ENCODE measurements at places on chromosomes 3 and 15.
A peak's percentile ranks its signal among the peaks of the same experiment; 100 is the strongest.

DNA sequence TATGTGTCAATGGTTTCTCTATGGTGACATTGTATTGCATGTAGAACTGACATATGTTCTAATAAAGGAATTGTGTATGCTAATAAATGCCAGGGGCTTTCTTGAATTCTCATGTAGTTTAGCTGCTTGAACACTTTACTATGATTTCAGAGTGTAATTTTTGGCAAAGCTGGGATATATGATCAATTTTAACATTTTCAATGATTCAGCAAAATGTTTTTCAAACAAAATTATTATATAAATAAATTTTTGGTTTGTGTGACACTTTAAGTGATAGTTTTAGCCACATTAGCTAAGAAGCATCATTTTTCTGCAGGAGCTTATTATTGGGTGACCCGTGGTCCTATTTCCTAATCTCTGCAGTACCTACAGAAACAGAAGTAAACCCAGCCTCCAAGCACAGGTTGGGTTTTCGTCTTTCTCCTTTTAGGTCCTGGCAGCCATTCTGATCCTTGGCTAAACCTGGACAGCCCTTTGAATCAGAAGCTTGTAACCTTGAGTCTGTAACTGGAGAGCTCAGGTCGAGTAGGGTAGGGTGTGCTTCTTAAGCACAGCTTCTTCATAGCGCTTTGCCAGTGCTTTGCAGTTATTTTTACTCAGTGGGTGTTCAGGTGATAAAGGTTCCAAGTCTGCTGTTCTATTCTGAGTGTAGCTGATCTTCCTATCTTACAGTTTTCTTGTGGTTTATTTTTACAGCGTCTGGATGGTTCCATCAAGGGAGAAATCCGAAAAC lies 74.2 kb downstream of the CHD2 start:
- H3K4me1 ChIP-seq: peaks cover 65% of the 10 kb centered on the region
- DNase-seq: no peak
- no peak overlapping the region for H3K27ac ChIP-seq
- no peak overlapping the region for H3K4me3 ChIP-seq
- H3K27me3 ChIP-seq: no peaks in the 10 kb centered on the region

GRCh38 chr3:103705641-103706040 lies 1270.8 kb downstream of the ZPLD1 start:
- no peak overlapping the region for H3K4me3 ChIP-seq
- no peak for DNase-seq
- H3K27ac ChIP-seq: no peak overlapping the region

DNA sequence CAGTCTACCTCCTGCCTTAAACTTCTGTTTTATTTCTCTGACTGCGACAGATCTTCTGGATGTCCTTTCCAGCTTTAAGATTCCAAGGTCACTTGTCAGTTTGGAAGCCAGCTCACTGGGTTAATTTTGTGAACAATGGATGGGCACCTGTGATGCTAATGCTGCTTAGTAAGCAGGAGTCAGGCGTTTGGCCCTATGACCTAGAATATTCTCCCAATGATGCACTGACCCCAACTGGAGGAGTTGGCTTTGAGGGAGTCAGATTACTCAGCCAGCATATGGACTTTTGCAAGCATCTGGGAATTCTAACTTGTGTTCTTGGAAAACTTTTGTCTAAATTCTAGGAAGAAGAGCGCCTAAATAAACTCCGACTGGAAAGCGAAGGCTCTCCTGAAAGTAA lies 28.1 kb downstream of the HACD3 start:
- no peaks in the 10 kb centered on the region for H3K27me3 ChIP-seq
- no peak overlapping the region for H3K27ac ChIP-seq
- DNase-seq: no peak

DNA sequence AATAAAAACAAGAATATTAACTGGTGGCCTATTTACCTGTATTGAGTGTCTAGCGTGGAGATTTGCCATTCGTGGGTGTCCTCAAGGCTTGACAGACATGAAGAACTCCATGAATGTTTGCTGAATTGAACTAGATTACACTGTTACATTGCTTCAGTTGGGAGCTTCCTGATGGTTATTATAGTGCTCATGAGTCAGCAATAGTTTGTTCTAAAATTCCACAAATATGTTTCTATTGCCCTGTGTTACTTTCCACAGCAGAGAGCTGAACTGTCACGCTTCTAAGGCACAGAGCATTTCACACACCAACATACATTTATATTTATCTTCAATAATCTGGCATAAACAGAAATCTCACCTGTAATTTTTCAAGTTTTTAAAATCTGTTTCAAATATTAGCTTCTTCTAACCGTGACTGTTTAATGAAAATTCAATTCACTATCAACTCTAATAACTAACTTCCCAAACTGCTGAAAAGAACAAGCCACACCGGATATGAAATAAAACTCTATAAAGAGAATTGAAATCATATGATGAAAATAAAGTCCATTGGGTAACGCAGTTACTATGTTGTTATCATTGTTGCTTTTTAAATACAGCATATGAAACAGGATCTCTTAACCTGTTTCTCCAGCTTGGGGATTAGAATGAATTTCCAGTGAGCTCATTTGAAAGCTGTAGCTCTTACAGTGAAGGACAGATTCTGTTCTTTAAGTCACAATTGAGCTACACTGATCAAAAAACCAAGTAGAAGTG lies 61.2 kb upstream of the MCF2L2 start:
- H3K27ac ChIP-seq: no peak overlapping the region
- peak; percentile 39 for DNase-seq
- H3K36me3 ChIP-seq: no peaks in the 10 kb centered on the region
- no peaks in the 10 kb centered on the region for H3K4me1 ChIP-seq

- no peak overlapping the region for H3K4me3 ChIP-seq
- H3K27me3 ChIP-seq: no peaks in the 10 kb centered on the region
- DNase-seq: peak; percentile 68
- H3K27ac ChIP-seq: no peak overlapping the region
- no peaks in the 10 kb centered on the region for H3K36me3 ChIP-seq
Observed at GRCh38 chr15:80233581-80233980, 18.4 kb downstream of the CTXND1 start.

- H3K4me3 ChIP-seq: no peak overlapping the region
- DNase-seq: no peak
- H3K27ac ChIP-seq: no peak overlapping the region
- H3K27me3 ChIP-seq: no peaks in the 10 kb centered on the region
Observed at GRCh38 chr15:66931768-66932633, 133.4 kb upstream of the SMAD3 start.

DNA sequence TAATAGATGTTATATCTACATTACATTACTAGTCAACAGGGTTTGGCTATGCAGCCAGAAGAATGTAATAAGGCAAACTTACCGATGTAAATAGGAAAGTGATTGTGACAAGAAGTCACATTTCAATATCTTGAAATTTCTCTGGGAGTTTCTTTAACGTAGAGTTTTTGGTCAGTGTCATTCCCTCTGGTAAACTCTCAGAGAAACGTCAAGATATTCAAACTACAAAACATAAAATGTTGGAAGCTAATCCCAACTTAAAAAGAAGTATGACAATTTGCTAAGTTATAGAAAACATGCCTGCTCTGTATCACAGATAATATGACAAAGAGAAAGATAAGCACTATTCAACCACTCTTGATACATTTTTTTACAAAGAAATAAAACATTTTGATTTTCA lies 111.2 kb upstream of the PRICKLE2 start:
- H3K4me3 ChIP-seq: no peak overlapping the region
- H3K27me3 ChIP-seq: no peaks in the 10 kb centered on the region
- H3K27ac ChIP-seq: no peak overlapping the region
- H3K36me3 ChIP-seq: no peaks in the 10 kb centered on the region
- no peak for DNase-seq

DNA sequence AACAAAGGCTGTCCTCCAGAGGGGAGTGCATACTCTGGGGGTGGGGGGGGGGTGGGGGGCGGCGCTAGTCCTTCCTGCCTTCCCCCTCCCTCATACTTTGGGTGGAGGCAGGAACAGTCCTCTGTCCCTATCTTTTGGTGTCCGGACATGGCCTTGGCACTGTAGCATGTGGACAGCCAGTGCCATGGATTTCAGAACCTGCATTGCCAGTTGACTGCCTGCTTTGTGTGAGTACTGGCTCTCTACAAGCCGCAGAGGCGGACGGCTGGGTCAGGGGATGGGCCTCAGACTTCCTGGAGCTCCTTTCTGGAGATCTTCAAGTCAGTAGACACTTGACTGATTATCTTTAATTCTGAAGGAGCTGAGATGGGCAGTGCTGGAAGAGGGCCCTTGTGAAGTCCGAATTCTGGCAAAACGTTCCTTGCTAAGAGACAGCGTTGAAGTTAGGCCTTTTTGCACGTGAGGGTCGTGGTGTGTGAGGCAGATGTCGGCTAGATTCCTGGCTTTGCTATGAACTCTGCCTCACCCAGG lies 2.5 kb downstream of the CLDN11 start:
- DNase-seq: no peak
- no peaks in the 10 kb centered on the region for H3K27me3 ChIP-seq
- no peaks in the 10 kb centered on the region for H3K36me3 ChIP-seq
- H3K4me1 ChIP-seq: peaks cover 24% of the 10 kb centered on the region
- peak overlapping the region; percentile 43 for H3K27ac ChIP-seq

DNA sequence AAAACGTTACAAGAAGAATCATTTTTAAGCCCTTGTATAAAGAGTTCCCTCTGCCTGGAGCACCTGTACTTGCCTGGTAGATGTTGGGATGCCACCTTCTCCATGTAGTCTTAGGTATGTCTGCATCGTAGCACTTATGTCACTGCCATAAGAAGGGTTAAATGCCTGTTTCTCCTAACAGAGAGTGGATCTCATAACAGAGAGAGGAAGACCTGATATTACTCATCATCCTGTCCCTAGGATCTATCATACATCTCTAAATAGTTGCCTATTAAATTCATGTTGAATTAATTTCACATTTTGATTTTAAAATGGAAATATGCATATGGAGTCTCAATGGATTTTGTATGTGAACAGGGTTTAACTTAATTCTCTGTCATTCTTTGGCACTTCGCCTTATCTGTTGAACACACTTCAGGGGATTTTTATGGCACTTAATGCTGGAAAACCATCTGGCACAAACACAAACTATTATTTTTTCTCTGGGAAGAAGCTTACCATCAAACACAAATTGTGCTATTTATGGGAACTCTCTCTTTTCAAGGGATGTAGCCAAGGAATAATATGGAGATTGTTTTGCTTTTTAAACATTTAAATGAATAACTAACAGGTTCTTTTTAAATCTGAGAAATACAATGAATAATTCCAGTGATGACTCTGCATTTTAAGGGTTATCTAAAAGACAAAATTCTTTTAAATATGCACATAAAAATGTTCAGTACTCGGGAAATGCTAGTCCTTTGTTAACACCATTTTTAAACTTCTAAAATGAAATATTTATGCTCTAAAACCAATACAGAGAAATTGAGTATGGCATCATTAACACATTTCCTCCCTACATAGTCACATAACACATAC lies 230.7 kb downstream of the ZNF385D start:
- no peak overlapping the region for H3K4me3 ChIP-seq
- H3K27ac ChIP-seq: no peak overlapping the region
- no peaks in the 10 kb centered on the region for H3K27me3 ChIP-seq
- no peak for DNase-seq

DNA sequence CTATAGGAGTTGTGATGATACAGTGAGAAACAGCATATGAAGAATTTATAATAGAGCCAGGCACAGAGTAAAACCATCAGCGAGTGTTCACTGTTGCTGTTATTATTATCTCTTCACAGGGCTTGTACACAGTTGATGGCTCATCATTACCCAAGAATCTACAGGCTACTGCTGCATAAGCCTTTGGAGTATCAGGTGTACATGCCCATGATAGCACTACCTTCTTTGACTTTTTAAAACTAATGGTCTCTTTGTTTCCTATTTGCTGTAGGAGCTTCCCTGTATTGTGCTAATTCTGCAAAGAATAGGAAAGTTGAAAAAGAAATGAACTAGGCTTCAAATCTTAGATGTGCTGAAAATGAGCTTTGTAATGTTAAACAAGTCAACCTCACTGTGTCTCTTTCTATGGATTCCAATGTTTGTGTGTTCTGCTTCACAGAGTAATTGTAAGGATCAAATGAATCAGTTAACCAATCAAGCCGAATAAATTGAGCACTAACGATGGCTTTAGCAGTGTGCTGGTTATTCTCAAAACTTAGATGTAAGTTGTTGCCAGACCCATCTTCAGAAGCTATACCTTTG lies 138.8 kb downstream of the TUSC7 start:
- no peaks in the 10 kb centered on the region for H3K4me1 ChIP-seq
- no peak for DNase-seq
- no peaks in the 10 kb centered on the region for H3K36me3 ChIP-seq
- no peak overlapping the region for H3K27ac ChIP-seq
- no peaks in the 10 kb centered on the region for H3K27me3 ChIP-seq

GRCh38 chr3:43468133-43468532 lies 153.7 kb downstream of the ANO10 start:
- no peak overlapping the region for H3K4me3 ChIP-seq
- no peak overlapping the region for H3K27ac ChIP-seq

- H3K4me1 ChIP-seq: no peaks in the 10 kb centered on the region
- no peaks in the 10 kb centered on the region for H3K27me3 ChIP-seq
- H3K27ac ChIP-seq: no peak overlapping the region
- H3K4me3 ChIP-seq: no peak overlapping the region
Observed at GRCh38 chr3:118803096-118803476, 231.6 kb downstream of the IGSF11 start.

- H3K27me3 ChIP-seq: no peaks in the 10 kb centered on the region
- peak; percentile 77 for DNase-seq
- peaks cover 10% of the 10 kb centered on the region for H3K4me1 ChIP-seq
- H3K36me3 ChIP-seq: no peaks in the 10 kb centered on the region
- no peak overlapping the region for H3K27ac ChIP-seq
Observed at GRCh38 chr3:134441321-134441720, 44.5 kb downstream of the ANAPC13 start.

DNA sequence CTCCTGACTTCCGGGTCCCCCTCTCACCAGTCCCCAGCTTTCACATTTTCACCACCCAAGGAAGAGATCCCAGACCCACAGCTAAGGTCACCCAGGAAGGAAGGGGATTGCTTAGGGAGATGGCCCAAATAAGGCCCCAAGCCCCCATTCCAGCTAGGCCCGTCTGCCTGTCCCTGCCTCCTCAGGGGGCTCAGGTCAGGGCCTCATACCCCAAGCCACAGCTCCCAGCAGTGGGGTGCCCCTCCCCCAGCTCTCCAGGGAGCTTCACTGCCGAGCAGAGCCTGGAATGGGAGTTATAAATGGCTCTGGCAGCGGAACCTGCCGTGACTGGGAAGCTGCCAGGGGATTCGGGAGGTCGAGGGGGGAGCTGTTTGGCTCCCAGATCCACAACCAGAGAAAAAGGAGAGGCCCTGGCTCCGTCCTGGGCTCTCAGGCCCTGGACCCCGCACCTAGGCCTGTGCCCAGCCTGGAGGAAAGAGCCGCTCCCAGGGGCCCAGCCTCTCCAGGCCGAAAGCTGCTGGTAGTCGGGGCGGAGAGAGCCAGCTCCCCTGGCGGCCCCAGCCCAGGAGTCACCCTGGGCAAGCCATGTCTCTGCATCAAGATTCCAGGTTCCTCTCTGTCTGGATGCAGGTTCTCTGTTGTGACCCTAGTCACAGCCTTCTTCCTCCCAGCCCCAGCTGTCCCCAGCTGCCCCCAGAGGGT lies 550 bp downstream of the CCDC9B start:
- H3K4me1 ChIP-seq: peaks cover 98% of the 10 kb centered on the region
- no peaks in the 10 kb centered on the region for H3K27me3 ChIP-seq
- peak overlapping the region; percentile 65 for H3K4me3 ChIP-seq
- H3K36me3 ChIP-seq: peaks cover 21% of the 10 kb centered on the region
- H3K27ac ChIP-seq: peak overlapping the region; percentile 98
